ENCODE measurements at places on chromosomes 5 and 9.
A peak's percentile ranks its signal among the peaks of the same experiment; 100 is the strongest.

DNA sequence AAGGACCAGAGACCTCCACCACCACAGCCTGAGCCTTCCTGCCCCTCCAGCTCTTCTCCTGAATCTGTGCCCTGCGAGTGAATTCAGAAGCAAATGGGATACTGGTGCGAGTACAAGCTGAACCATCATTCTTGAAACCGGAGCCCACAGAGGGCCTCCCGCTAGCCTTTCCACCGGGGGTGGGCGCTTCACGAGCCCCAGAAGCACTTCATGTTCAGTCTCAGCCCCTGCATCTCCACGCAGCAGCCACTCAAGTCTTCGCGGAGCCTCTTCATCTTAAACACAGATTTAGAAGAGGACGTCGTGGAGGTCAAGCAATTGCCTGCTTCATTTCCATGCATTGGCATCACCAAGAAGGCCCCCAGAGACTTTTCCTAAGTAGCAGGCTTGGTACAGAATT, 26.0 kb upstream of the OLFM1 start:
- DNase-seq, result no peak

- no peak for DNase-seq
Observed at GRCh38 chr9:38289866-38290245, 102.6 kb upstream of the ALDH1B1 start.

GRCh38 chr5:151036556-151036955, 16.2 kb downstream of the GPX3 start:
- no peak for DNase-seq

DNA sequence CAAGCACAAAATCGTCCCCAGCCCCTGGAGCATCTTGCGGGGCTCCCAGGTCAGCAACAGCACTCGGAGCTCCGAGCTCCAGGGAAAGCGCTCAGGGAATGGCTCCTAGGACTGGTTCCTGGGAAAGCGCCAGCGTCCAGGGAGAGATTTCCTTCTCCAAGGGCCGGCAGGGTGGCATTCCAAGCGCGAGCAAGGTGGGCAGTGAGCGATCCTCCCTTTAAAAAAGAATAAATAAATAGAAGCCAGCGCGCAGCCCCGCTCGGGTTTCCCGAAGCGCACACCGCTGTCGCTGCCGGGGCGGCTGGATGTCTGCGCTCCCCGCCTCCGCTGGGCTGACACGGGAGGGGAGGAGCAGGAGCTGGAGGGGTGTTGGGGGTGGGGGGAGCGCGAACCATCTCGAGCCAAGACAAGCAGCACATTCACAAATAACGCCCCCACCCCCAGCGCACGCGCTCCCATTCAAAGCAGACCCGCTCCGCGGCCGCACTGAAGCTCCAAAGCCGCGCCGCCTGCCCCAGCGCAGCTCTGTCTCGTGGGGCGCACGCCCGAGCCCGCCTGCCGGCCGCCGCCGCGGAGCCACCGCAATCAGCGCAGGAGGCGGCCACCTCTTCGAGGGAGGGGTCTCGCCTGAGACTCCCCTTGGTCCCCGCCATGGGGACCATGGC, 327.4 kb downstream of the SH3GL2 start:
- DNase-seq, result no peak

- DNase-seq, result no peak
Observed at GRCh38 chr9:7289773-7290172, 509.8 kb downstream of the DMAC1 start.

DNA sequence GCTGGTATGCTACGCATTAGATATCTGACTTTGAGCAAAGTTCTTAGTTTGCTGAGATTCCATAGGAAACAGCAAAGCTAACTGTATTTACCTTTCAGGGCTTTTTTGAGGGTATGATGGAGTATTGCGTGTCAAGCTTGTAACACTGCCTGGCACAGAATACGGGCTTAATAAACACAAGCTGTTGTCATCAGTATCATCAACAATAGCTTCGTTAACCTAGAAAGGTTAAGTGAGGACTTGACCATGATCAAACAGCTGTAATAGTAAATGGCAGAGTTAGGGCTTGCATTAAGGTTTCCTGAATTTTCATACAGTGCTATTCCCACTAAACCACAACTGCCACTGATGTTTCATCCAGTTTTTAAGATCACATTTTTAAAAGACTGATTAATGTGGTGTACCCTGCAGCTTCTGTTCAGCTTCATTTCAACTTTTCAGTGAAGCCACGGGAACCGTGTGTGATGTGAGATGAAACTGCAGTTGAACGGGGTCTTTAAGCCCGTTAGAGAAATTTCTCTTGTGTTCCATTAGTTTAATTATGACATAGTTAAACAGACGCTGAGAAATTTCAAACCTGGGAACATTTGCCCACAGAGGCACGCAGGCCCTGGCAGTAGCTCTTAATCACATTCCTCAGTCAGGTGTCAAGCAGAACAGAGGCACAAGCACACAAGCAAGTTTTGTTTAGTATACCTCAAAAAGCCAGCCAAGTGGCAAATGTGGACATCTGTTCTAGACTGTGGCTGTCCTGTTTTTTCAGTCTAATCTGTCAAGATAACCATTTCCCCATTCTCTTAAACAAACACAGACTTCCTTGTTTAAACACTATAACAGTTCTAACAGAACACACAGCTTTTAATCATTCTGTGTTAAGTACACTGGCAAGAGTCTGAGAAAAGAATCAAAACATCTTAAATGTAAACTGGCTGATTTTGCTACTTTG, 147.1 kb downstream of the ZNF608 start:
- no peak for DNase-seq

- no peak for DNase-seq
Observed at GRCh38 chr5:168408561-168409305, 77.5 kb upstream of the RARS1 start.

- DNase-seq, result no peak
Observed at GRCh38 chr5:87076931-87077330, 190.8 kb upstream of the RASA1 start.

- DNase-seq, result no peak
Observed at GRCh38 chr5:152487130-152487529, 82.1 kb upstream of the NMUR2 start.

- peak; percentile 5 for DNase-seq
Observed at GRCh38 chr5:174724484-174725260, at the start of gene MSX2. Gene MSX2, plus strand, starts transcription at chr5:174724582. Its CDS starts 78 bp downstream, at chr5:174724660.

- no peak for DNase-seq
Observed at GRCh38 chr5:72380492-72381274, 60.5 kb downstream of the PTCD2 start.

GRCh38 chr9:106622164-106622487, 240.8 kb upstream of the ZNF462 start:
- no peak for DNase-seq

GRCh38 chr9:35407846-35408245, 82.1 kb upstream of the RUSC2 start:
- no peak for DNase-seq

DNA sequence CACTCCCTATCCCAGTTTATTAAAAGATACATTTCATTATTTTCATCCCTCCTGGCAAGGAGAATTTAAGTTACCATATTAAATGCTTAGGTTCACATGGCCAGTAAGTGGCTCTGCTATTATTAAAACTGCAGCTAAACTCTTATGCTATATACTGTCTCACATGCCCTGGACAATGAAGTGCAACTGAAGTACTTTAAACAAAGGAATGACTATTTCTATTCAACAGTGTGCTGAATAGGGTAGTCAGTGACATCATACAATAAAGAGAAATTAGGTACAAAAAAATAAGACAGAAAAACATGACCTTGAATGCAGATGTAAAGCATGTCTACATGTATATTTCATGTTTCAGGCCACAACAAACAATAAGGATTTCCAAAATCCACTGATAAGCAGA, 282.6 kb upstream of the SMC2 start:
- DNase-seq, result no peak

- DNase-seq, result no peak
Observed at GRCh38 chr5:84724683-84725082, 340.0 kb upstream of the EDIL3 start.

GRCh38 chr9:112747094-112747493, 3.5 kb upstream of the SNX30 start:
- DNase-seq, result no peak

DNA sequence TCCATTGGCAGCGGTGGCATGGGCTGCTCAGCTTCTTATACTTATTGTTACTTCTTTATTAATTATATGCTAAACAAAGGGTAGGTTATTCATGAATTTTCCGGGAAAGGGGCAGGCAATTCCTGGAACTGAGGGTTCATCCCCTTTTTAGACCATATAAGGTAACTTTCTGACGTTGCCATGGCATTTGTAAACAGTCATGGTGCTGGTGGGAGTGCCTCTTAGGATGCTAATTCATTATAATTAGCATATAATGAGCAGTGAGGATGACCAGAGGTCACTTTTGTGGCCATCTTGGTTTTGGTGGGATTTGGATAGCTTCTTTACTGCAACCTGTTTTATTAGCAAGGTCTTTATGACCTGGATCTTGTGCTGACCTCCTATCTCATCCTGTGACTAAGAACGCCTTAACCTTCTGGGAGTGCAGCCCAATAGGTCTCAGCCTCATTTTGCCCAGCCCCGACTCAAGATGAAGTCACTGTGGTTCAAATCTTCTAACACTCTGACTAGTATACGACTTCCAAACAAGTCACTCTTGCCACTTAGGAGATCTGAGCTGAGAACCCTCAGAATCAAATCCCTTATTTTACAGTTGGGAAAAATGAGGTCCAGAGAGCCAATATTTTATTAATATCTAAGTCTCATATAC, 237.5 kb downstream of the TRIM32 start:
- DNase-seq, result no peak

GRCh38 chr5:121151534-121151933, 687.4 kb downstream of the PRR16 start:
- DNase-seq, result no peak

- DNase-seq, result no peak
Observed at GRCh38 chr9:125961072-125961471, 213.9 kb downstream of the PBX3 start.

DNA sequence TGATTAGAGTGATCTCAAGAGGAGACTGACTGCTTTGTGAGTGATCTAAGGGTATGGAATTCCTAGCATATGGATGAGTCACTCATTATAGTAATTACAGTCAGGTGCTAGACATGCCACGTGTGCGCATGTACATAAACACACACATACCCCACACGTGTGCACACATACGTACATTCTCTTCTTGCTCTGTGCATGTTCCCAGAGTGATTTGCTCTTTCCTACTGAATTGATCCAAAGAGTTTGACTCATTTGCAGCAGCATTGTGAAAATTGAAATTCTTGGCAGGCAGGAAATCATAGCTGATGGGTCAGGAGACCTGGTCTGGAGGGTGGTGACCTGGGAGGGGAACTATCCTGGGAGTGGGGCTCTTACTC, 63.8 kb downstream of the ANGPTL2 start:
- DNase-seq, result no peak

GRCh38 chr5:141915881-141916336, 7.8 kb upstream of the DELE1 start:
- no peak for DNase-seq

DNA sequence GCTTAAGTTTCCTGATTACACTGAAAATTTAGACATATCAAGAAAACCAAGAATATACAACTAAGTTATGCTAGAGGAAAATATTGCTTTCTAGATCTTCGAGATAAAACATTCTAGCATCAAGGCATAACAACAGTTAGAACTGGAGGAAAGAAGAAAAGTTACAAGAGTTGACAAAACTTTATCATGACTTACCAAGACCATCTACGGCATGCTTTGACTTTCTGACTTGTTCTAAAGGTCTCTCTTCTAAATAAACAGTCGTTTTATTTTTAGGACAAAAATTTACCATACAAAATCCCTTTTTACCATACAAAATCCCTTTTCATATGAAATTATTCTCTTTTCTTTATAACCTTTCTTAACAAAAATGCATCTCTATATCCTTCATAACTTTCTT, 1110.1 kb upstream of the CDH10 start:
- DNase-seq, result no peak

DNA sequence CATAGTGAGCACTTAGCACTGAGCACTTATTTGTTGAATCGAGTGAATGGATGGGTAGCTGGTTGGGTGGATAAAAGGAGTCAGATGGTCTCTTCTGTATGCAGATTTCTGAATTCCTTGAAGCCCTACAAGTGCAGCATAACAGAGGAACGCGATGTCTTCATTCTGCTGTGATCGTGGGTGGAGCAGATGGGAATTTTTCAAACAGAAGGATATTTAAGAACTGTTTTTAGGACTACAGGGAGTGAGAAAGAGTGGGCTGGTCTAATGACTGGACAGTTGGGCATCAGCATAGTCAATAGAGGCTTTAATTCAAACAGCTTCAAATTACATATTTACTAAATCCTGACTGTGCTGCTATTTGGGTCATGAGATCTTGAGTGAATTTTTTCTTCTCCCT, 253.2 kb downstream of the CEMIP2 start:
- DNase-seq, result no peak

- DNase-seq, result no peak
Observed at GRCh38 chr5:58451732-58452565, 7.9 kb downstream of the PLK2 start.

GRCh38 chr9:36870960-36871359, 163.1 kb downstream of the PAX5 start:
- no peak for DNase-seq

- DNase-seq, result no peak
Observed at GRCh38 chr5:163822548-163822947, 317.1 kb downstream of the MAT2B start.

GRCh38 chr9:128937310-128938165, 9.9 kb downstream of the DOLK start:
- no peak for DNase-seq

GRCh38 chr5:176895831-176896230, 3.3 kb downstream of the HK3 start:
- no peak for DNase-seq

- DNase-seq, result peak; percentile 51
Observed at GRCh38 chr9:114691046-114691955, 9.3 kb upstream of the TEX48 start.

Measured in effector memory CD4-positive, alpha-beta T cell (primary cell).